Lung (tissue), 17 donors: ENCODE measurements at places on chromosomes 13 and 19. TPM values are rescaled to one million over a fixed set of nuclear protein-coding genes. Genes with fewer than 3 reads are reported as not detected.
A peak's percentile ranks its signal among the peaks of the same experiment; 100 is the strongest.

Gene ZGLP1
- 5.1 TPM for total RNA-seq

Gene KLF1
- total RNA-seq: 0.28 TPM

Gene CATSPERD
- 8.2 TPM for total RNA-seq

Gene CBY2
- total RNA-seq: not detected

Gene RFX2
- total RNA-seq: 54.2 TPM

DNA sequence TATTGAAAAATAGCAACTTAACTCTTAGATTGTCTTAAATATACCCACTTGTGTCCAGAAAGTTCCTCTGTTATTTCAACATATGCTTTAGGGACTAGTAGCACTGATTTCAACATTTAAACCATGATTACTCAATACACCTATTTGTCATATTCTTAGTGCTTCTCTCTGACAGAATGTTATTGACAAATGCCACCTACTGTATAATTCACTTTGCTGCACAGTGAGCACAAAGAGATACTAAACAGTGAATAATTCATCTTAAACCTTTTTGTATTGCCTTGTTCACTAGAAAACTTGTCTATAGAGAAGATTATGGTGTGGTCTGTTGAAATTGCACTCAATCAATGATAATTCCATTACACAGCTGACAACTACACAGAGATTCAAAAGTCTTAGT lies 692.6 kb downstream of the PCDH17 start:
- DNase-seq: no peak

- no peak for DNase-seq
These were observed 6.1 kb upstream of the ERVV-1 start for GRCh38 chr19:53007606-53008005.

- no peak for DNase-seq
These were observed 2237.8 kb downstream of the PCDH9 start for GRCh38 chr13:64992314-64992713.

DNA sequence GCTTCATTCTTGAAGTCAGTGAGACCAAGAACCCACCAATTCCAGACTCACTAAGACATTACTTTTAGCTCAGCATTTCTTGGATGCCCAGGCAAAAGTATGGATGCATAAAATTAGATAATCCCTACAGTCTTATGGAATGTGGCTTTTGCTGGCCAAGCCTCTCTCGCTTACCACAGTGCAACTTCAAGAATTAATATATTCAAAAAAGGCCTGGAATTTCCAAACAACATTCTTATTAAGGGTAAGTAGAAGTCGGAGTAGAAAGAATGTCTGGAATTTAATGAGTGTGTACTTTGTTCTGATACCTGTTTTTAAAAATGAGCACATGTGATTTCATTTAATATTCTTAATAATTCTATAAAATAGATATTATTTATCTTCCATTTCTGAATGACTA lies 302.4 kb upstream of the TMTC4 start:
- DNase-seq: no peak

- peak; percentile 55 for DNase-seq
These were observed 2.5 kb downstream of the NFIC start for GRCh38 chr19:3368848-3369336.

- no peak for DNase-seq
These were observed 493.6 kb downstream of the FOXO1 start for GRCh38 chr13:40172878-40173277.

- DNase-seq: peak; percentile 92
These were observed 2.9 kb downstream of the WDR83 start for GRCh38 chr19:12669270-12670158.
